Stimulated activated CD8-positive, alpha-beta memory T cell treated with anti-CD3 and anti-CD28 coated beads, Interleukin-7, amount 100 ng/mL, for 1 hour (primary cell): ENCODE measurements at places on chromosomes 6 and 20.

DNA sequence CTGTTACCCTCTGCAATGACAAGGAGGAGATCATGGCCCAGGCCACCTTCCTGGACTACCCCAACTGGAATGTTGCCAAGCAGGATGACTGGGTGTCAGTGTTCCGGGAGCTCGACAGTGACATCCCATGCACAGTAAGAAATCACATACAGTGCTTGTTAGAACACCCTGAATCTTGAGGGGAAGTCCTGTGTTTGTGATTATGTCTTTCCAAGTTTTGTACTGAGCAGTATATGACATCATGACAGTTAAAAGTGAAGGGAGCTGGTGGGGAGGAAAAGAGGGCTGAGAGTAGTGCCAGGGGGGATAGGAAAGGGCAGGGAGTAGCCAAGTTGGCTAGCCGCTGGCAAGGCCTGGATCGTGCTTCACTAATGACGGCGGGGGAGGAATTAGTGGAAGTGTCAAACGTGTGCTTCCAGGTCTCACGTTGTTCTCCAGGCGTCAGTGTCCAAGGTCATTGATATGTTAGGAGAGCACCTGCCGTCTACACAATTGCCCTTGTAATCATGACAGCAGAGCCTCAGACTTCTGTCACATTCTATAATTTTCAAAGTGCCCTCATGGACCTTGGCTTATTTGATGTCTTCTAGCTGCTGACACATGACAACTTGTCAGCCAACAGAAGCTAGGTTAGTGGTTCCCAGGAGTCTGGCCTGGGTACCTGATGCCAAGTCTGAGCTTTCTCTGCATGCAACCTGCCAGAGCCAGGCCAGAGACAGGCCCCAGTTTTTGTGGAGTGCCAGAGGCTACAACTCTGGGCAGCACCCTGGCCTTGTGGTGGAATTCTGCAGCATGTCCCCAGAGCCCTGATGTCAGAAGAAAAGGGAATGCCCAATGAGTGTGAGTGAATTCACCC is 18.8 kb downstream of the CFAP61 start:
- DNase-seq: no peak

DNA sequence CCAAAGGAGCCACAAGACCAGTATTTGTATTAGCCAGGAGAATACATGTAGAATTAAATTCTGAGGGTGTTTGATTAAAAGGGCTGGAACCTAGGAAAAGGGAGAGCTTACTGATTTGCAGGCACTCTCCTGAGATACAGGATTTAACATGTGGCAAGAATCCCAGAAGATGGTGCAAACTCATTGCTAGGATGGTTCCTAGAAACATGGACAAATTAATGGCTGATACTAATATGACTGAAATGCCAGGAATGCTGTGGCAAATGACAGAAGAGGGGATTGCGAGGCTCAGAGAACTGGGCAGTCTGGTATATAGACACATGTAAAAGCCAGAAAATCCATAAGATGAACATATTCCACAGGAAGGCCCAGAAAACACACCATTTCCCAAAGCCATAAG is 118.1 kb downstream of the RWDD2A start:
- no peak for DNase-seq

DNA sequence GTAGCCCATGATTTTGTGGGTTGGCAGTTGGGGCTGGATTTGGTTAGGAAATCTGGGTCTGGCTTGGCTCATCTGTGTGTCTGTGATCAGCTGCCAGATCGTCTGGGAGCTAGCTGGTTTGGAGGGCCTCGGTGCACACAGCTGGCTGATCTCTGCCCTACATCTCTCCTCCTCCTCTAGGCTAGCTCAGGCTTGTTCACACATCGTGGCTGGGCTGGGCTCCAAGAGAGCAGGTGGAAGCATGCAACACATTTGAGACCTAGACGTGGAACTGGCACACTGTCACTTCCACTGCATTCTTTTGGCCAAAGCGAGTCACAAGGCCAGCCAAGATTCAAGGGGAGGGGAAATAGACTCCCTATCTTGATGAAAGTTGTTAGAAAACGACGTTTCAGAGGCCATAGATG is 15.9 kb downstream of the NDUFAF5 start:
- no peak for DNase-seq

GRCh38 chr6:105135907-105136430 is 43.8 kb downstream of the POPDC3 start:
- DNase-seq: no peak

DNA sequence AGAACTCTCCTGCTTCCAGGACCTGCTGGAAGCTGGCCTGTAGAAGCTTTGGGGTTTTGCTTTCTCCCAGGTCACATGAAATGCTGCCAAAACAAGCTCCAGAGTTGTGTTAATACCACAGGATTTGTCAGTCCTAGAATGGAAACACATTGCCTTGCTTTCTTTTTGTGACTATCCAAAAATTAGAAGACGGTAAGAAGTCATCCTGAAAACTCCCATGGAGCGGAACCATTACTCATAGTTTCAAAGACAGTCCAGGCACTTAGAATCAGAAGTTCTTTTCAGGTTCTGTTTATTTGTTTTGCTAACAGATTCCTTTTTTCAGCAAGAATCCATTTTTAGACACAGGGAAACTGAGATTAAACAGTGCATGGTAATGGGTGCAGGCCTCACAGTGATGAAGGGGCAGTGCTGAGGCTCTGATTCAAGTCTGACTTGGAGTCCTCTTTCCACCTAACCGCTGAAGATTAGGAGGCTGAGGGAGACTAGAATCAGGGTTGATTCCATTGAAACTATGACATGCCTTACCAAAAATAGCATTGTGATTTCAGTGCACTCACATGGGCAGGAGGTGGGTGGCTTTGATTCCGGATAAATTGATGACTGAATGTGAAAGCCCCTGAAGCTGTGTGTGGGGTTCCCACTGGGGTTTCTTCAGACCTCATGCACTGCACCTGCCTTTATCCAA is 72.2 kb upstream of the NAA20 start:
- no peak for DNase-seq

DNA sequence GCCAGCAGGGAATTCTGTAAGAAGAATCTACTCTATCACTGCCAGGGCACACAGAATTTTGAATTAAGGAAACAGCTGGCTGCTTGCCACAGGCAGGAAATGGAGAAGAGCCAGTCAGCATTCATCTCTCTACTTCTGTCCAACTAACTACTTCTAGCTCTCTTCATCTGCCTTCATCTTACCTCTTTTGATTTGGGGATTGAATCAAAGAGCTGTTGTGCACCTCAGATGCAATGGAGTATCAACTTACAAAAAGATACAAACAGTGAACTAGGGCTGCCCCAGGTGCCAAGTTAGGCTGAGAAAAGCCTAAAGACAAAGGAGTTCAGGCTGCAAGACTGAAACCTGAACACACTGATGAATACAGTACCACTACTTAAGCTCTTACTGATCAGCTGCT is 82.0 kb downstream of the PTPRK start:
- DNase-seq: no peak

GRCh38 chr6:32188381-32189068 is 1.5 kb downstream of the PBX2 start:
- DNase-seq: no peak

GRCh38 chr6:51678905-51679620 is 408.4 kb downstream of the PKHD1 start:
- no peak for DNase-seq

DNA sequence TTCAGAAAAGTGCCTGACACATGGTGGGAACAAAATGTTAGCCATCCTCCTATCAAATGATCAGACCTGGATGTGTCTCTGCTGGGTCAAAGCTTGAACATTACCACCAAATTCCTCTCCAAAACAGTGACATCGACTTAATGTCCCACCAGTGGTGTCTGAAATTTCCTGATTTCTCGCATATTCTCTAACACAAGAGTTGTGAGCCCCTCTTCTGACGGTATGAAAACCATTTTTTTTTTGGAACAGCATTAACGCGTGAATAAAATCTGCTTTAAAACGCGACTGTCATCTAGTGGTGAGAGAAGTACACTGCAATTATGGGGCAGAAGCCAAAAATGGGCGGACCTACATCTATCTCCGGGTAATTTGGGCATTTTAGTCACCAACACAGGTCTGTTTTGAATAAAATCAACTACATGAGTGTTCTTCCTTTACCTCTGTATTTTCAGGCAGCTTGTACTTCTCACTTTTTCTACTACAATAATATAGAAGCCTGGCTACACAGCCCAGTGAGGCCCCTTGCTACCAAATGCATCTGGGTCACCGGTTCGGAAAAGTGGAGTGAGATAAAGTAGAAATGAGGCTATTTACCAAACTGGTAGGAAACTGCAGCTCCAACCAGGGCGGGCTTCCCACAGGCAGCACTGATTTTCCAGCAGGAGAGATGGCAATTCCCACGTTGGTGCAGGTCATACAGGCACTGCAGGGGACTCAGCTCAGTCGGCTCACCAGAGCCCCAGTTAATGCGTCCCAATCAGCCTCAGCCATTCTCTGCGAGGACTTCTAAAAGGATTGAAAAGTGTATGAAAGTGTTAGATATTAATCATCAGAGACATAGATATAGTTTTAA is 27.4 kb downstream of the MGME1 start:
- no peak for DNase-seq

DNA sequence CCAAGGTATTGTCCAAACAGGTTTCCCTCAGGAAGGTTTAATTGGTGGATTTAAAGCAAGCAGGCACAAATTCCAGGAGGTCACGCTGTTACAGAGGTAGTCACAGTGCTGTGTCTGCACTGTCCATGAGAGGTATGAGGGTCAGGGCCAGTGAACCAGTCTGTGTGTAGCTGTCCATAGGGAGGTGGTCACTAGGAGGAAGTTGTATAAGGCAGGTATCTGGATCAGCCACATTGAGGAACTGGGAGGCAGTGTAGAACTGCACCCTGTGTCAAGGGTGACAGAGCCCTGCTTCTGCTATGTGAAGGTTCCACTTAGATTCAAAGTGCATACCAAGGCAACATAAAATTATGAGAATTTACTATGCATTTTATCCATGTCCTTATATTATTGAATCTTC is 73.3 kb downstream of the MAP3K4 start:
- no peak for DNase-seq
